NCI-H2081 (cell line): ENCODE measurements at places on chromosomes 7 and 10.

DNA sequence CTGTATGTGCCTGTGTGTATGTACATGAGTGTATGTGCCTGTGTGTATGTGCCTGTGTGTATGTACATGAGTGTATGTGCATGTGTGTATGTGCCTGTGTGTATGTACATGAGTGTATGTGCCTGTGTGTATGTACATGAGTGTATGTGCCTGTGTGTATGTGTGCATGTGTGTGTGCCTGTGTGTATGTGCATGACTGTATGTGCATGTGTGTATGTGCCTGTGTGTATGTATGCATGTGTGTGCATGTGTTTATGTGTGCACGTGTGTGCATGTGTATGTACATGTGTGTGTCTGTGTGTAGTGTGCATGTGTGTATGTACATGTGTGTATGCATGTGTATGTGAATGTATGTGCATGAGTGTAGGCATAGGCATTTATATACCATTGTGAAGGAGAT lies 274.8 kb downstream of the ADARB2 start:
- DNase-seq: no peak

GRCh38 chr10:95295031-95295755 lies 4.4 kb upstream of the PDLIM1 start:
- no peak for DNase-seq

GRCh38 chr10:128268015-128268722 lies 141.9 kb upstream of the MKI67 start:
- DNase-seq: no peak

GRCh38 chr10:83367036-83367435 lies 772.3 kb upstream of the GHITM start:
- DNase-seq: no peak

GRCh38 chr7:24786306-24786705 lies 29.0 kb upstream of the GSDME start:
- DNase-seq: no peak

DNA sequence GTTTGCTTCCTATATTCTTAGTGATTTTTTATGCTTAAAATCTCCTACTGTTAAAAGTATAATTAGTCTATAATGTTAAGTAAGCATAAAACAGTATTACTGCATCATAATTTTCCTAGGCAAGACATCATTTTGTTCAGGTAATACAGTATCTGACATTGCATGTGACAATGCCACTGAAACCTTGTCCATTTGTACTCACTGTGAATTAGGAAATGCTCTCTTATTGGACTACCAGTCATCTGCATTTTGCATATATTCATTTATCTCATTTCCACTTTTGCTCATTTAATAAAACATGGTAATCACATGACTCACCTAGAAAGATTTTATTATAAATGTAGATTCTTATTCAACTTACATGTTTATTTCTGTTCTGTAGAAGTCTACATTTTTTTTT lies 379.1 kb downstream of the ETV1 start:
- no peak for DNase-seq

- DNase-seq: peak; percentile 3
Measured at GRCh38 chr10:131980761-131981428, 828 bp downstream of the BNIP3 start.

DNA sequence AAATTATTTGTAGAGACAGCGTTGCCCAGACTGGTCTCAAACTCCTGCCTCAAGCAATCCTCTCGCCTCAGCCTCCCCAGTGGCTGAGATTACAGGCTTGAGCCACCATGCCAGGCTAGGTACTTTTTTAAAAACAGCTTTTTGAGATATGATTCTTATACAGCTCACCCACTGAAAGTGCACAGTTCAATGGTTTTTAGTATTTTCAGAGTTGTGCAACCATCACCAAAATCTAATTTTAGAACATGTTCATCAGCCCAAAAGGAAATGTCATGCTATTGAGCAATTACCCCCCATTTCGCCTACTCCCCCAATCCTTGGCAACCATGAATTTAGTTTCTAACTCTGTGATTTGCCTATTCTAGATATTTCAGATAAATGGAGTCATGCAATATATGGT lies 73.7 kb downstream of the EVX1 start:
- DNase-seq: no peak

DNA sequence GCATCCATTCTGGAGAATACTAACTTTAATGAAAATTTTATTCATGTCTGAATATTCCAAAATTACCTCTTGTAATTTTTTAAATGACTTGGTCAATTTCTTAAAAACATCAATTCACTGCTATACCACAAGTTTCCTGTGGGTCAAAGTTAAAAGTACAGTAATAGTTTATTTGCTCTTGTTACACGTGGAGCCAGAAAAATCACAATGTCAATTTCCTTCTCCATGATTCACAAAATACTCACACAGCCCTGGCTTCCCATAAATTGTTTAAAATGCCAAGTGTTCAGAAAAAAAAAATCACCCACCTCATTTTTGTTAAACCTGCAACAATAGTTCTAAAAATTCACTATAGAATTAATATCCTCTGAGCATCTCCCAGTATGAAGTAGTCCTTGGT lies 139.5 kb upstream of the GRM3 start:
- DNase-seq: no peak

DNA sequence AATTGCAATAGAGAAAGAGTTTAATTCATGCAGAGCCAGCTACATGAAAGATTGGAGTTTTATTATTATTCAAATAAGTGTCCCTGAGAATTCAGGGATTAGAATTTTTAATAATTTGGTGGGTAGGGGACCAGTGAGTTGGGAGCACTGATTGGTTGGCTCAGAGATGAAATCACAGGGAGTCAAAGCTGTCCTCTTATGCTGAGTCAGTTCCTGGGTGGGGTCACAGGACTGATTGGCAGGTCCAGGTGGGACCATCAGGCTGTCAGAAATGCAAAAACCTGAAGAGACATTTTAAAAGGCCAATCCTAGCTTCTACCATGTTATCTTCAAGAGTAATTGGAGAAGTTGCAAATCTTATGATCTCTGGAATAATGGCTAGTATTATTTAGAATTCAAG lies 56.0 kb upstream of the KAT6B start:
- no peak for DNase-seq

DNA sequence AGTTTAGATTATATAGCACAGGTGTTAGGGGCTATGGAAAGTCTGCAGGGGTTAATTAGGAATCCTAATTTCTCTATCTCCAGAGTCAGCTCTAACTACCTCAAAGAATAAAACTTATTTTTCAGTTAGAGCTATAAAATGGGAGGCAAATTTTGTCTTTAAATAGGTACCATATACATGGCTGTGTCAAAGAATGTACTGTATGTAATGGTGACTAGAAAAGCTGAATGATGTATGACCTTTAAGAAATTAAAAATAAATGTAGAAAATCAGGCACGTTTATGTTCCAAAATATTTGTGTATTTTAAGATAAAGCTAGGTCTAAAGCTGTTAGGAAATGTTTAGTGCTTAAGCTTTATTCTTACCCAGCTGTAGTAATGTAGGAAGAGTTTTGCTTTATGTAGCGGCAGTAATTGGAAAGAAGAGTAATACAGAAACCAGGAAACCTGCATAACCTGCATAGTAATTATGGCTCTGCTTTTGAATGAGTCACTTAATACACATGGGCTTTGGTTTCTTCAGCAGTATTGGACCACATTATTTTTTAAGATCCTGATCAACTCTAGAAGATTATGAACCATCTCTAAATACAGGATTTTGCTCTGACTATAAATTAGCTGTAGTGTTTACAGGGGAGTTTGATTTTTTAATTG lies 85.0 kb downstream of the KMT2E start:
- DNase-seq: peak; percentile 53

GRCh38 chr7:130490888-130491804 lies 739 bp upstream of the MEST start:
- DNase-seq: peak; percentile 47

GRCh38 chr10:49186613-49187012 lies 1.6 kb downstream of the TMEM273 start:
- DNase-seq: no peak

- no peak for DNase-seq
Measured at GRCh38 chr10:50990568-50991455, 83.5 kb upstream of the PRKG1 start.

GRCh38 chr7:137933270-137934017 lies 68.4 kb downstream of the CREB3L2 start:
- DNase-seq: no peak

DNA sequence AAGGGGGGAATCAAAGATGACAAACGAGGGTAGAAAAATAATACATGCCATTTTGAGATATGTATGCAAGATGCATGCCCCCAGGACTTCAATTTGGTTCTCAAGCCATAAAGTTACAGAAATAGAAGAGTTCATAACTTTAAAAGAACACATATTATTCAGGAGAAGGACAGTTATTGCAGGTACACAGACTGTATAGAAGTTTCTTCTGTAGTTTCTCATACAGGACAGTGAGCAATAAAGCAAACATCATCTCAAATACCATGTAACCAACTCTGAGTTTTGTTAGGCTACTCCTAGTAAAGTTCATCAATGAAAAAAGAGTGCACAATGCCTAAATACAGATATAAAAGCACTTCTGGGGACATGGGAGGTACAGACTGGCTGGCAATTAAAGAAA lies 226.6 kb downstream of the RELN start:
- no peak for DNase-seq

DNA sequence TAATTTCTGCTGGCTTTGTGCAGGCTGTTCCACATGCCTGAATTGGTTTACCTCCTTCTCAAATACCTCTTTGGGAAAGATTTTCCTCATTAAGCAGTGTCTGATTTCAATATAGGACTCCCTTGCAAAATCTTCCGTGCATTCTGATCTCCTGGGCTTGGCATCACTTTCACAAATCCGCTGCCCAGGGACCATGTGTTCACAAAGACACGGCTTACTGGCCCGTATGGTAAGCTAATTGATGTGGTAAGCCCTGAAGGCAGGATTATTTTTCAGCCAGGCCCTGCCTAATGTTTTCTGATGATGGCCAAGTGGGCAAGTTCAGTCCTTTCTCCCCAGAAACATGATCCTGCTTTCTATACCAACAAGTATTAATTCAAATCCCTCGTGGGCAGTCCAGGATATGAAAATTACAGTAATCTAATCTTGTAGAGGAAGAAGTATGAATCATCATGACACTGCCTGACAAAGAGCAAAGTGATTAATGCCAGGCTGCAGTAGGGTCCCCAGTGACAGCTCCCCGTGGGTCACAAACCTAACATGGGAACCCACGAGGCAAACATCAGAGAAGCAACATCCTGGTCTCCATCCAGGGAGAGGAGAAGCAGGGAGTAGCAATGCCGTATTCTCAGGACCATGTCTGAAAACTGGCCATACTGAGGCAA lies 11.6 kb upstream of the SVIL start:
- DNase-seq: peak; percentile 39

DNA sequence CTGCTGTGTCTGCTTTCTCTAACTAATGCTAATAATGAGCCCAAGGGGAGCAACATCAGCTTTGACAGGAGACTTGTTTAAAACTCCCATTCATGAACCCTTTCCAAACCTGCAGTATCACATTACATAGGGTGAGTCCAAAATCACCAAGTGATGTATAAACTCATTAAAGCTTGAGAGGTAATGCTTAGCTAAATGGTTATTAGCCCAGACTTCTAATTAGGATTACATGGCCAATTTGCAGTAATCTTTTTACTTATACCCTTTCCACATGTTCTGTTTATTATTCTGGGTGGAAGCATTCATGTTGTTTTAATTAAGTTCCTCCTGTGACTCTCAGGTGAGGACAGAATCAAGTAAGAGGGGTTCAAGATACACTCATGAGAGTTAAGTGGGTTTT lies 17.5 kb downstream of the ZNF138 start:
- no peak for DNase-seq

GRCh38 chr10:74913377-74913979 lies 87.1 kb downstream of the KAT6B start:
- DNase-seq: no peak

DNA sequence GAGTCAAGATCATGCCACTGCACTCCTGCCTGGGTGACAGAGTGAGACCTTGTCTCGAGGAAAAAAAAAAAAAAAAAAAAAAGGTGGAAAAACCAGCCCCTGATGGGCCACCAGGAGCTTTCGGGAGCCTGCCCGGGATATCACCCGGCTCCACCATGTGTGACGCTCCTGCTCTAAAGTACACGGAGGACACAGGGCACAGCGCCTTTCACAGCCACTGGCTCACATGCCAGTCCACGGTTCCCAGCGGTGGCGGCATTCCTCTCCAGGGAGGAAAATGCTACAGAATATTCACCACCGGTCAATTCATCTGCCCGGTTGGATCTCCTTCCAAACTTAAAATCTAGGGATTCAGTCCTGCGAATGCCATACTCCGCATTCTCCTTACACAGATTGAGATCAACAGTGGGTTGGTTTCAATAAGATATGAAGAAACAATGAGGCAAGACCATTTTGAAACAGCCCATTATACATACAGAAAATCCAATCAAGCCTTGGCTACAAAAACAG lies 81.2 kb downstream of the CTBP2 start:
- DNase-seq: no peak

- DNase-seq: no peak
Measured at GRCh38 chr7:46294381-46294780, 373.3 kb upstream of the IGFBP3 start.

DNA sequence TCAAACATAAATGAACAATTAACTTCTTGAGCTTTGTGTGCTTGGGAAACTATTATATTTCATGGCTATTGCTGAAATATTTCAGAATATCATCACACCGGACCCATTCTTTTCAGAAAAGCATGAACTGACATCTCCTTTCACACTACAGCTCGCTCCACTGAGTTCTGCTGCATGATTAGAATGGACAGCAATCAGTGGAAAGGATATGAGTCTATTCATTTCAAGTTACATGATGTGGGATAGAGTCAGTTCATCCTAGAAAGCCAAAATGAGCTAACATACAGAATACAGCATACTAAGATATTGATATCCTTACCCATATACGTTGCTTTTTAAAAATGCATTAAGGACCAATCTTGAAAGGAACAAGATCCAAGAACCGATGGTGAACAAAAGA lies 1.1 kb upstream of the FAM53B start:
- no peak for DNase-seq

DNA sequence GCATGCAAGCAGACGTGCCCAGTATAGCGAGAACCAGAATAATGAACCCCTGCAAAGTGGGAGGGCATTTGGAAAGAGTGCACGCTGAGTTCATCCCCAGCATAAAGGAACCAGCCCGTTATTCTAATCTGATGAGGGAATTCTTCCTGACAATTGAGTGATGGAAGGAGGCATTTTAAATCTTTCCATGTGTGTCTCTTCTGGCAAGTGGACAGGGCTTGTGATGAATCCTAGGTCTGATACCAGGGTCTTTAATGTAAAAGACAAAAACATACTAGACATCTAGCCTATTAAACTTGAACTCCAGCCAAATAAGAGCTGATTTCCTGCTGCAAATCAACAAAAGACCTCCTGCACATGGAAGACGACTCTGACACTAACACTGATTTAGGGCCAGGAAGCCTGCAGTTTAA lies 301.2 kb downstream of the DPP6 start:
- DNase-seq: peak; percentile 52
